Activated CD8-positive, alpha-beta memory T cell treated with anti-CD3 and anti-CD28 coated beads, Interleukin-2, amount 10 ng/mL, durations not matched to agents 7 days and 5 days (primary cell): ENCODE measurements at places on chromosomes 7 and 10.
A peak's percentile ranks its signal among the peaks of the same experiment; 100 is the strongest.

DNA sequence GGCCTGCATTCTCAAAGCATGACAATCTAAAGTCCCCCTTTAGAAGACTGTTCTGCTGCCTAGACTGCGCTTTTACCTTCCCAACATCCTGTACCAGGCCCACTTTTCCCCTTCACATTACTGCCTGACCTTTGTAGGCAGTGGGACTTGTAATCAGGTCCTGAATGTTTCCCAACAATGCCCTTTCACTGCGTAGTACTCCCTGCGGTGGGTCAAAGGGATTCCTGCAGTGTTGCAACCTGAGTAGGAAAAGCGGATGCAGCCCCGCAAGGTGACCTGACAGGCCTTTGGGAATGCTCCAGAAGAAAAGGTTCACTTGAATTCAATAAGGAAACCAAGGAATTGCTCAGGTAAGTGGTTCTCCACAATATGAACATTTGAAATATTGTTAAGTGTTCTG lies 4.9 kb upstream of the TCAF1 start:
- DNase-seq: no peak
- peaks cover 2% of the 10 kb centered on the region for H3K27me3 ChIP-seq
- peaks cover 2% of the 10 kb centered on the region for H3K4me1 ChIP-seq
- H3K27ac ChIP-seq: no peak overlapping the region
- no peaks in the 10 kb centered on the region for H3K36me3 ChIP-seq
- H3K4me3 ChIP-seq: no peak overlapping the region

DNA sequence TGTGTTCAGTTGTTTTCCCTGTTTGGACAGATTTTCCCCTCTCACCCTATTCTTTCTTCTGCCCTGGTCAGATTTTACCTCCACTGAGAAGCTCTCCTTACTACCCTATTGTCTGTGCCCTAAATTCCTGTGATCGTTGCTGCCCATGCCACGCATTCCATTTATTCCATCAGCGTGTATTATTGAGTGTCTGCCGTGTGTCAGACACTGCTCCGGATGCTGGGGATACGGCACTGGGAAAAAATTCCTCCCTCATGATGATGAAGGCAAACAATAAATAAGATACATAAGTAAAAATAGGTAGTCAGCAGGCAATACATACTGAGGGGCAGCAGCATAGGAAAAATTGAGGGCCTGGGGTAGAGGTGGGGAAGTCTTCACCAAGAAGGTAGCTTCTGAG lies 86.8 kb downstream of the FANK1 start:
- no peaks in the 10 kb centered on the region for H3K36me3 ChIP-seq
- H3K27me3 ChIP-seq: no peaks in the 10 kb centered on the region
- H3K27ac ChIP-seq: no peak overlapping the region
- DNase-seq: no peak
- no peaks in the 10 kb centered on the region for H3K4me1 ChIP-seq

DNA sequence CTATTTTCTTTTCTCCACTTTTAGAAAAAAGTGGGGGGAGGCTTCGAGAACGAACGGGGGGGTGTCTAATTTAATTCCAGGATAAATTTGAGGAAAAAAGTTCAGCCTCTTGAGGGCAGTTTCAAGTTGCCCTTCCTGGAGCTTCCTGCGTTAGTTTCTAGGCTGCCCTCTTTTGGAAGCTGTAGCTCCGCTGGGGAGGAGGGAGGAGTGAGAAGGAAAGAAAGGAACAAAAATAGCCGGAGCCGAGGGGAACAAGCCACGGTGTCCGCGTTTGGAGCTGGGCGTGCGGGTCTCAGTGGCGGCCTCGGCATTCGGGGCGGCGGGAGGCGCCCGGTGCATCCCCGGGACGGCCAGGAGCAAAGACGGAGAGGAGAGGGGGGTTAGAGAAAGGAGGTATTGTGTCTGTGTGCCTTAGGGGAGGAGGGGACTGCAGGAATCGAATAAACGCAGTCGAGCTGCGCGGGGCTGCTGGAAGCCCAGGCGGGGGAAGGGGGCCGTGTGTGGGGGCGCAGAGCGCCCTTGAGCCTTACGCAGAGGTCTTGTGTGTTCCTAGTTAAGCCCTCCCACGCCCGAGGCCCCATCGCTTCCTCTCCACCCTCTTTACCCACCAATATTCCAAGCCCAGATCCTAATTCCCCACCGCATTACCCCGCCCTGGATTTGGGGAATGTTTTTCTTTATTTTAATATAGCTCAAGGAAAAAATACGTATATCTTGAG lies 2.0 kb upstream of the TNRC18 start:
- H3K27me3 ChIP-seq: peaks cover 81% of the 10 kb centered on the region
- peak overlapping the region; percentile 66 for H3K27ac ChIP-seq
- no peaks in the 10 kb centered on the region for H3K36me3 ChIP-seq
- peaks cover 34% of the 10 kb centered on the region for H3K4me1 ChIP-seq
- H3K4me3 ChIP-seq: no peak overlapping the region
- DNase-seq: no peak

DNA sequence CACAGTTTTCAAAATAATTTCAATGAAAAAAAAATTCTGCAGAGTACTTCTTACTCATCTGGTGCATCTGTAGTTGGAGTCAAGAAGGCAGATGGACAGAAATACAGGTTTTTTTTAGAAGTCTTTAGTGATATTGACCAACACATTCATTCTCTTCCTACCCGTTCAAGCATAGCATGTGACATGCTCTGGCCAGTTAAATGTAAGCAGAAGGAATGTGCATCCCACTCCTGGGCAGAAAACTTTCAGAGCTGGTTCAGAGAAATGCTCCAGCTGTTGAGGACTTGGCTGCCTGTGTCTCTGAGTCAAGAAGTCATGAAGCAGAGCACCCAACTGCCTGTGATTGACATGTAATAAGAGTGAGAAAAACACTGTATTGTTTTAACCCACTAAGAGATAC lies 665.3 kb upstream of the IGFBP3 start:
- no peaks in the 10 kb centered on the region for H3K36me3 ChIP-seq
- no peak overlapping the region for H3K27ac ChIP-seq
- no peaks in the 10 kb centered on the region for H3K27me3 ChIP-seq
- no peak for DNase-seq

DNA sequence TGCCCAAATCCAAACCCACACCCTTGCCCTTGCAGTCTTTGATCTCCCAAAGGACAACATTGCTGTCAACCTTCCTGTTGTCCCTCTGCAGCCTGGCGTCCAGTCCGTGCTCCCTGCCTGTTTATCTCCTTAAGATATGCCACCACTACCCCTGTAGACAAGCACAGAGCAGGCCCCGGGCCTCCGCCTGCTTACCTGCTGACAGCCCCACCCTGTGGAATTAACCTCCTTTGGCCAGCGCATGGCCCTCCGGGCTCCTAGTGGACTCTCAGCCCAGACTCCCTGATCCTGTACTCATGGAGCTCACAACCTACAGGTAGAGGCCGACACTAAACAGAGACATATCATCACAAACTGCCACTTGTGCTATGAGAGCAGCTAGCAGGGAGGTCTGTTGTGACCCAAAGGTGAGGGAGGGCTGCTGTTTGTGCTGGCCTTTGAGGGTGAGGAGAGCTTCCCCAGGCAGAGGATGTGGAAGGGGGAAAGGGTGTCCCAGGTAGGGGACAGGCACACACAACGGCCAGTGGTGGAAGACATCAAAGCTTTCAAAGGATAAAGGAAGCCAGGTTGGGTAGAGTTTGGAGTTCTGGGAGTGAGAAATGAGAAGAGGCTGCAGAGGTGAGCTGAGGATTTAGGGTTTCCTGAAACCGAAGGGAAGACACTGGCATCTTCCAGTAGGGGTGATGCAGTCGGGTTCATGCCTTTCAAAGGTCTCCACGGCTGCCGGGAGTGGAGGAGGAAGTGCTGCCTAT lies 174.5 kb upstream of the ZMIZ1 start:
- no peak overlapping the region for H3K4me3 ChIP-seq
- peaks cover 1% of the 10 kb centered on the region for H3K4me1 ChIP-seq
- no peaks in the 10 kb centered on the region for H3K36me3 ChIP-seq
- peaks cover 8% of the 10 kb centered on the region for H3K27me3 ChIP-seq
- no peak overlapping the region for H3K27ac ChIP-seq

GRCh38 chr10:69979174-69979573 lies 73.5 kb upstream of the MACROH2A2 start:
- peaks cover 9% of the 10 kb centered on the region for H3K4me1 ChIP-seq
- no peaks in the 10 kb centered on the region for H3K36me3 ChIP-seq
- H3K4me3 ChIP-seq: no peak overlapping the region
- peaks cover 54% of the 10 kb centered on the region for H3K27me3 ChIP-seq
- no peak for DNase-seq
- H3K27ac ChIP-seq: no peak overlapping the region

DNA sequence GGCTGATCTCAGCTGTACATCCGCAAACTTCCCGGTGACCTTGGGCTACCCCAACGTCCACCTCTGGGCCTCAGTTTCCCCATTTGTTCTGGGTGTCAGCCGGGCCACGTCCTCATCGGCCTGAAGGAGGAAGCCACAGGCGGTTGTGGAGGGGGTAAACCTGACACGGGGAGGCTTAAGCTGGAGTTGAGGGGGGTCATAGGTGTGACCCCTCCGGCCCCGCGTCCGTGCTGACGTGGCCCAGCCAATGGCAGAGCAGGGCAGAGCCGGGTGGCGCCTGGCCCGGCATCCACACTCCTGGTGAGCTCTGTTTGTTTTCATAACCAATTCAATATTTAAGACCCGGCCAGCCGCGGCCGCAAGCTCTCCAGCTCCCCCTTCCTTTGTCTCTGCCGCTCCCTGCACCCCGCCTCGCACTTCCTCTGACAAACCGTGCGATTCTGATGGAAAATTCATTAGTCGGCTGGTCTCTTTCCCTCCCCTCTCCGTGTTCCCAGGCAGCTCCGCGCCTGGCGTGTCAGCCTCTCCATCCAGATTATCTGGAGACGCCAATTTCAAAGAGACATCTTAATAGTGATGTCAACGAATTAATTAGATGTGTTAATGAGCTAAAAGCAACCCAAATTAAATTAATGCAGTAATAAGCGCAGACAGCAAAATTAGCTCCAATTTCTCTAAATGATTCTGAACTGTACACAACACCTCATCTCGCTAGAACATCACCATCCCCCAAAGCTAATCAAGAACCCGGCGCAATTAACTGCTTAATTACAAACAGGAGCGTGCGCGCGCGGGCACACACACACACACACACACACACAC lies 55.4 kb downstream of the MICALL2 start:
- no peaks in the 10 kb centered on the region for H3K36me3 ChIP-seq
- peaks cover 2% of the 10 kb centered on the region for H3K4me1 ChIP-seq
- H3K27me3 ChIP-seq: peaks cover 37% of the 10 kb centered on the region

GRCh38 chr10:58517491-58518355 lies 5.1 kb downstream of the BICC1 start:
- H3K27me3 ChIP-seq: peaks cover 68% of the 10 kb centered on the region
- H3K36me3 ChIP-seq: peaks cover 2% of the 10 kb centered on the region
- no peak overlapping the region for H3K4me3 ChIP-seq
- H3K4me1 ChIP-seq: peaks cover 15% of the 10 kb centered on the region
- DNase-seq: no peak

DNA sequence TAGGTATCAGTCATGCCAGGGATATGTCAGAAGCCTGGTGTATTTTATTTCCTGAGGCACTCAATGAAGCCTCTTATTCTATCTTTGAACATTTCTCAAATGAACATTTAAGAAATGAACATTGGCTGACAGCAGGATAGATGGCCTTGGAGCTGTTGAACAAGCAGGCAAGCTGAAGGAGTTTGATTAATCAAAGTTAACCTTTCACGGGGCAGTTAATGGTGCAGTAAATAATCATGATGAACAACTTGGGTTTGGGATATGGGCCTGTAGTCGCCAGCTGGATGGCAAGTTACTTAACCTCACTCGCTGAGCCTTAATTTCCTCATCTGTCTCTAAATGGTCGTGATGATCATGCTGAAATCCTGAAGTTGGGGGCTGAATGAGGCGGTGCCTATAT lies 333.0 kb downstream of the SFMBT2 start:
- H3K27me3 ChIP-seq: peaks cover 72% of the 10 kb centered on the region
- H3K36me3 ChIP-seq: no peaks in the 10 kb centered on the region
- no peak overlapping the region for H3K4me3 ChIP-seq
- H3K4me1 ChIP-seq: no peaks in the 10 kb centered on the region
- H3K27ac ChIP-seq: no peak overlapping the region

DNA sequence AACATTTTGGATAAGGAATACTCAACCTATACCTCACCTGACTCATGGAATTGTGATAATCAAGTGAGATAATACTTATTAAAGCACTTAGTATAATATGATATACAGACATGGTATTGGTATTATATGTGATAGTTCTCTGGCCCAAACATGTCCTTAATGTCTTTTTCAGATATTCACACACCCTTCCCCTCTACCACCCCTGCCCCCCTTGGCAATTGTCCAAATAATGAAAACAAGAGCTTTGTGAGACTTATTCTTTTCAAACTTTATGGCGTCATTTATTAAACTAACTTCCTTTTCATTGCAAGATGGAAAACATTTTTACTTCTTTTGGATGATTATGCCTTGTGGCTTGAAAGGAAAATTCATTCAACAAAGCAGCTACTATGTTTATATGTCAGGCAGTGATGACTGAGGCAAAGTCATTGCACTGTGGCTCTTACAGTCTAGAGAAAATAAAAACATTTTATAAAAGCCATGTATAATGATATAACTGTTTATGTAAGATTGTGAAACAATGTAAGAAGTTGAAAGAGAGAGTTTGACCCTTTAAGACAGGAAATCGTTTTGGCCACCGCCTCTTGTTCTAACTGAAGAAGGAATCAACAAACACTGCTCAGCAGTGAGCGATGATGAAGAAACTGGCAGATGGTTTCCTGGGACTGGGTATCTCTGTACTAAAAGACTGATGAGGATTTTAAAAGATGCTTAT lies 27.4 kb downstream of the MINPP1 start:
- peaks cover 7% of the 10 kb centered on the region for H3K4me1 ChIP-seq
- no peak overlapping the region for H3K27ac ChIP-seq
- peaks cover 36% of the 10 kb centered on the region for H3K36me3 ChIP-seq
- DNase-seq: no peak

DNA sequence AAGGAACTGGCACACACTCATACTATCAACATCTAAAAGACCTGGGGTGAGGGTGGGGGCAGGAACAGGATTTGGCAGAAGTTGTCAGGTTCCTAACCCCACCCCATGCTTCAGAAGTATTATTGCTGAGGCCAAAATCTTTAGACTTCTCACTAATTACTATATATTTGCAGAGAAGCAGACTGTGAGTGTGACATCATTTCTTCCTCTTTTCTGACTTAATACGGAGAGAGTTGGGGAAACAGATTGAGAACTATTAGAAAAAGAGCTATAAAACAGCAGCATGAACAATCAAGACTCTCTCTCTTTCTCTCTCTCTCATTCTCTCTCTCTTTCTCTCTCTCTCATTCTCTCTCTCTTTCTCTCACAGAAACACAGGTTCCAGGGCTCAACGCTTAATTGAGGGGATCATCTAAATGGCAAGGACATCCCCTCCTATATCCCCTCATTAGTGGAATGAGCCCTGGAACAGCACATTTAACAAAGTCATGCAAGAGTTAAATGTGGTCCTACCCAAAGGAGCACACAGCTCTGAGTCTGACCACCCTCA lies 94.8 kb downstream of the KCNMA1 start:
- no peak for DNase-seq
- H3K36me3 ChIP-seq: no peaks in the 10 kb centered on the region
- H3K27me3 ChIP-seq: peaks cover 19% of the 10 kb centered on the region
- H3K4me3 ChIP-seq: no peak overlapping the region

- H3K27ac ChIP-seq: no peak overlapping the region
- H3K4me3 ChIP-seq: no peak overlapping the region
- no peaks in the 10 kb centered on the region for H3K4me1 ChIP-seq
- no peaks in the 10 kb centered on the region for H3K27me3 ChIP-seq
Measured at GRCh38 chr10:1489801-1490200, 247.5 kb downstream of the ADARB2 start.

- H3K27me3 ChIP-seq: no peaks in the 10 kb centered on the region
- no peaks in the 10 kb centered on the region for H3K36me3 ChIP-seq
- DNase-seq: no peak
- no peaks in the 10 kb centered on the region for H3K4me1 ChIP-seq
Measured at GRCh38 chr7:80533287-80533686, 21.4 kb upstream of the GNAT3 start.

GRCh38 chr10:92691591-92692079 lies 1.9 kb downstream of the HHEX start:
- H3K27me3 ChIP-seq: peaks cover 72% of the 10 kb centered on the region
- peaks cover 26% of the 10 kb centered on the region for H3K4me1 ChIP-seq
- H3K4me3 ChIP-seq: peak overlapping the region; percentile 20
- no peaks in the 10 kb centered on the region for H3K36me3 ChIP-seq
- no peak for DNase-seq
